ENCODE measurements at places on chromosomes 2 and 18. TPM values are rescaled to one million over a fixed set of nuclear protein-coding genes. Genes with fewer than 3 reads are reported as not detected.

Gene OSR1
- total RNA-seq, result not detected

DNA sequence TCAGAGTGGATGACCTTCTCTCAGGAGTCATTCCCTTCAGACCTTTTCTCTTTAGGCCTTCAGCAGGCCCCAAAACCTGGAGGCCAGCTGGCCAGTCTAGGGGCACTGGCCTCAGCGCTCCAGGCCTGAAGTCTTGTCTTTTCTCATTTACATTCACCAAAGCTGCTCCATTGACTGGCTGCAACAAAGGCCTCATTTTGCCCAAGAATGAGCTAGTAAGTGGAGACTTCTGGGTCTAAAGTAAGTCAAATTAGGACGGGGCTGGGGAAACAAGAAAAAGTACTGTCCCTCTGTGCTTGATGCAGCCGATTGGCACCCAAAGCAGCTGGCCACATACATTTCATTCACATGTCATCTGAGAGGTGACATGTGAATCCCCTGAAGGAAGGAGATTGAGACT is 83.8 kb upstream of the RIOK3 start:
- DNase-seq, result no peak

DNA sequence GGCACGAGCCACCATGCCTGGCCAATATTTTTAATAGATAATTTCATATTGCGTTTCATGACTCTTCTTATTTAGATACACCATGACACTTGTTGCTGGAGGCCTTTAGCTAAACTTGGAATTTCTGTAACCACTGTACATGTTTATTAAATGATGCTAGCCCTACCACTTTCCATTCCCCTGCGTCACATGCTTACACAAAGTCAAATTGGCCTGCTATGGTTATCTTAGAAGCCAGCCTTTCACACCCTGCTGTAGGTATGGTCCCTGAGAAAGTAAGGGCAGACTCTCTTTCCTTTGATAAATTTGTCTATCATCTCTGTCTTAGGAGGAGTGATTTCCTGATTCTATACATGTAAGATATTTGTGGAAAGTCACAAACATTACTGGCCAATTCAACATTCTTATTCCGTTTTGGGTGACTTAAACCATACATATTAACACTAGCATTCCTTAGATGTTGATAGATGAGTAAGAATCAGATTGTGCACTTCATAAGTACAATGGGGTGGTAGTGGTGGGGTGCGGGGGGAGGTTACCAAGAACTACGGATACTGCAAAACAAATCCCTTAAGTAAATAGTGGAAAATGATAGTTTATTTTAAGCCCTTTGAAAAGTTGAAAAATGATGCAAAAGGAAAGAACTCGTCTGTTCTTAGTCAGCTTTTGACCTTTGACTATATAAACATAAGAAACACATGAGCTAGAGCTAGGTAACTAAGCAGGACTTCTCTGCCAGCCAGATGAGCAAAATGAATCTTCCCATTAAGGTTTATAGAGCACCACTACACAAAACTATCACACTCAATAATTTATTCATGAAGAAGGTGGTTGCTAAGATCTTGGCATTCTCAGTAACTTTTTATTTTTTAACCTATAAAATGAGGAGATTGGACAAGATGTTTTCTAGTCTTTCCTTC is 7.9 kb upstream of the NDUFV2 start:
- DNase-seq, result peak; percentile 84

DNA sequence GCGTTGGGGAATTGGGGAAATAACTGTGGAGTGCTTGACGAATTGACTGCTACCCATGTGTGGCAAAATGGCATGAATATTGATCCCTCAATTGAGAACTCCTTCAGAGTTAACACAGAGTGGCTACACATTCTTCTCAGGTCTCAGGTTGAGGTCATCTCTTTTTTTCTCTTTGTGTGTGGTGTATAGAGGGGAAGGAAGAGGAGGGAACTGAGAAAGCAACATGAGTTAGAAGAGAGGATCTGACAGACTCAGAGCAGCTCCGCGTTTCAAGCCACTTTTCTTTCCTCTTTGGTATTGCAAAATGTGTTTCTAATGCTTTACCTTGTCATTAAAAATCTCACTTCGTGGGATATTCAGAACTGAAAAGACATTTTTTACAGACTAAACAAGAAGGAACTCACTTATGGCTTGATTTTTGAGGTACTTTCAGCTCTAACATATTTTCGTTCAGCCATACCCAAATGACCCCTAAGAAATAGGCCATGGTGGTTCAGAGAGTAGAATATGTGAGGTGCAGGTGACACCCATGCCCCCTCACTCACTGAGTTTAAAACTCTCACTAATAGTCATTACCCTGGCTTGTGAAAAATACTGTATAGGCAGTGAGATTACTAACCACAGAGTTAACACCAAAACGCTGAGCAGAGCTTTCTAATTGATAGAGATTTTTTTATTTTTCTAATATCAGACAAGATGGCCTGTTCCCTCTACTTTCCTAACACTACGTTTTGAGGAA is 22.5 kb downstream of the STAT4 start:
- DNase-seq, result no peak

DNA sequence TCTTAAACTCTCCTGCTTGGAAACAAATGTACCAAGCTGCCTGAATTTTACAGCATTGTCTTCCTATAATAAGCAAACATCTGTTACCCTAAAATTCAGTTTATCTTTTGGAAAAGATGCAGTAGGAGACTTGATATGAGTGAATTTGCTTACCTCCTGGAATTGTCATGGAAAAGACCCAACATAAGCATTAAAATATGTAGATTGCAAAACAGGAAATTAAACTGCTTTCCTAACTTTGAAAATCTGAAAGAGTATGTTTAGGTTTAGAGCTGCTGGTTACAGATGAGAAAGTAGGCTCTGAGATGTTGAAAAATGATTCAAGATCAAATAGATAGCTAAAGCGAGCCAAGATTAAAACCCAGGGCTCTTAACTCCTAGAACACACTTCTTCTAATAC is 316.5 kb downstream of the SOX11 start:
- no peak for DNase-seq

DNA sequence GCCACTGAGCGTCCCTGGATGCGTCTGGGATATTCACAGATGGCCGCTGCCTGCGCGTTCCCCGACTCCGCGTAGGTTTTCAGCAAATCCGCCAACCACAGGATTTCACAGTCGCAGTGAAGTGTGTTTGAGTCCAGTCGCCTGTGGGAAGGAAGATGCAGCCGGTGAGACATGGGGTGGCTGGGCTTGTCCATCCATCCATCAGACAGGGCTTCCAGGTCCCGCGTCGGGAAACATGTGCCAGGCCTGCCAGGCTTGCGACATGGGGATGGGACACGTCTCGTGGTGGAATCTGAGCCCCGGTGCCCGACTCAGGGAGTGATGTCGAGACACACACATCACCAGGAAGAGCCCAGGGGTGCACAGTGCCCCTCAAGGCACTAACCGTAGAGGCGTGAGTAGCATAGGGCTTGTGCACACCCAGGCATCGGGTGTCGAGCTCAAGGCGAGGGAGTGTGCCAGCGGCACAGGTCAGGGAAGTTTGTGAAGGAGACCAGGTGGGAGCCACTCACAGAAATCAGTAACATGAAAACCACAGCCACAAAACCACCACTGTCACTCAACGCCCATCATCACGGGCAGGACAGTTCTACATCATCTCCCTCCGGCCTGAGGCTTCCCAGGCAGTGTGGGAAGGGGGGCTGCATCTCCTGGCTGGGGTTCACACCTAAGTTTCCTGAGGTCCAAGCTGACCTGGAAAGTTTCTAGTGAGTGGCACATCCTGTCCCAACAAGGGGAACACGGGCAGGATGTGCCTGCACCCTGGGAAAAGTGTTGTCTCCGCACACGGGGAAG is 63.9 kb downstream of the PXDN start:
- no peak for DNase-seq

GRCh38 chr2:68912732-68913131 is 40.0 kb downstream of the GKN2 start:
- DNase-seq, result no peak

Gene SIX2
- 0.37 TPM for total RNA-seq

DNA sequence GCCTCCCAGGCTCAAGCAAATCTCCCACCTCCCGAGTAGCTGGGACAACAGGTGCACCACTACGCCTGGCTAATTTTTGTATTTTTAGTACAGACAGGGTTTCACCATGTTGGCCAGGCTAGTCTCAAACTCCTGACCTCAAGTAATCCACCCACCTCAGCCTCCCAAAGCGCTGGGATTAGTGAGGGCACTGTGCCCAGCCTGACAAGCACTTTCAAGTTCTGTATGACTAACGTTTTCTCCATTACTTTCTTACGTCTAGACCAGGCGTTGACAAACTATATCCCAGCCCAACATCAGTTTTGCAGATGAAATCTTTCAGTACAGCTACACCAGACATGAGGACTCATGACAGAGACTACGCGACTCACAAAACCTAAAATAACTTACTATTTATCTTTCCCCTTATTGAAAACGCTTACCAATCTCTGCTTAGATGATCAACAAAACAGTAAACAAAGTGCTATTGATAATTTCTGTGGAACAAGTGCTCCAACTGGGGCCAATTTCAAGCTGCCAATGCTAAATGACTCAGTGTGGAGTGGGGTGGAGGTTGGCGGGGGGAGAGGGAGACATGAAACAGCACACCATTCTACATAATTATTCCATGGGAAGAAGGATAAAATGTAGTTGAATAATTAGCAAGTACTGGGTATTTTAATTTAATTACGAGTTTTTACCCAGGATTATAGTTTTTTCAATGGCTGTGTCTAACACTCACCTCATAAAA is 59.1 kb downstream of the SAP130 start:
- no peak for DNase-seq

Gene HRH4
- total RNA-seq, result not detected

DNA sequence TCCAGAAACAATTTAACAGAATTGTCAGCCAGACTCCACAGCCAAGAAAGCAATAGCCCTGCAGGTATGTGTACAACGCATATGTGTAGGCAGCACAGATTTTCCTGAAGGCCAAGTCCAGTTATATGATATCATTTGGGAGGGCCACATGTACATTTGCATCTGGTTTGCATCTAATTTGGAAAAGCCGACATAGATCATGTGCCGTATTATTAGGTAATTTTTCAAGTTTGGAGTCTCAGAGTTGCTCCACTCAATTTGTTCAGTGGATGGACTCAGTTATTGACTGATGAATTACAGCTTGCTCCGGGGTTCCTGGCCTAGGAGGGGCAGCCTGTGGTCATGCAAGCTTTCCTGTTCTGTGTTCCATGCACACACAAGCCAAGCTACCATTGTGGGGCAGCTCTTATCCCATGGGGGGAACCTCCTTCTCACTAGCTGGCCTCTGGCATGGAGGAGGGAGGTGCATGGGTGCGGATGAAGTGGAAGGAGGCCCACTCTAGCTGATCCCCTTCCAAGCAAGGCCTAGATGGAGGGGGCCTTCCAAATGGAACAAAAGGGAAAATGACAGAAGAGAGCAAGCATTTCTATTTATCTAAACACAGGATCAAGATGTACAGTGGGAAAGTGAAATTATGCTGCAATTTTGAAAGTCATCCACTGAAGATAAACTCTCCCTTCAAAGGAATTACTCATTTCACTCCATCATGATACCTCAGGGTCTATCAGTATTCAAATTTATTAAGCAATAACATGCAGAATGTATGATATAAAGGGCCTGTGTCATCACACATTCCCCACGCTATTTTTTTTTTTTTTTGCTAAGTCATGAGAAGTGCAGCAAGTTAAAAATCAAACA is 202.6 kb upstream of the SMAD2 start:
- DNase-seq, result peak; percentile 3

GRCh38 chr2:169509298-169509885 is at the start of gene KLHL41:
TSS of gene KLHL41 (plus strand) at chr2:169509702. CDS start at chr2:169509779, 77 bp downstream.
- no peak for DNase-seq

Gene ATOH8
- 43.0 TPM for total RNA-seq

All from M059J (cell line).